GM10248 (cell line): ENCODE measurements at places on chromosomes 4 and X.

- DNase-seq: no peak
Observed at GRCh38 chr4:165009493-165010227, 22.1 kb upstream of the TRIM60 start.

GRCh38 chrX:123884809-123885408 lies 25.1 kb downstream of the XIAP start:
- peak; percentile 49 for DNase-seq

DNA sequence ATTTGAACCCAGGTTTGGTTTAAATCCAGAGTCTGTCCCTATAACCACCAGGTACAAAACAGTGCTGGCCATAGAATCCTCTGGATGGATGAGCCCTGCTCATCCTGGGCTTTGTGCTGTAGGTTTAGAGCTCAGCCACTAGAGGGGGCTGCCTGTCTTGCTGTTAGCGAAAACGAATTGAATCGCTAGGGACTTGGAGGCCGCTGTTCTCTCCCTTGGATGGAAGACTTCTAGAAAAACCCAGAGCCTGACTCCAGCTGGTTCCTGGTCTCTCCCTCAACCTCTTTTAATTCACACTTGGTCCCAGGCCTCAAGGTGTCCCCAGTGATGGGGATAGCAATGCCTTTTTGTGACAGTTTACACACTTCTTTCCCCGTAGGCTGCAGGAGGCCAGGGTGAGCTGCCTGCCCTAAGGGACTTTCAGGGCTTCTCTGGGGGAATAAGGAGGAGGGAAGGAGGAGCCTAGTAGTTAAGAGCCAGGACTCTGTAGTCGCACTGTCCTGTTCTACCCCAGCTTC lies 8.7 kb downstream of the RIPPLY1 start:
- peak; percentile 34 for DNase-seq

DNA sequence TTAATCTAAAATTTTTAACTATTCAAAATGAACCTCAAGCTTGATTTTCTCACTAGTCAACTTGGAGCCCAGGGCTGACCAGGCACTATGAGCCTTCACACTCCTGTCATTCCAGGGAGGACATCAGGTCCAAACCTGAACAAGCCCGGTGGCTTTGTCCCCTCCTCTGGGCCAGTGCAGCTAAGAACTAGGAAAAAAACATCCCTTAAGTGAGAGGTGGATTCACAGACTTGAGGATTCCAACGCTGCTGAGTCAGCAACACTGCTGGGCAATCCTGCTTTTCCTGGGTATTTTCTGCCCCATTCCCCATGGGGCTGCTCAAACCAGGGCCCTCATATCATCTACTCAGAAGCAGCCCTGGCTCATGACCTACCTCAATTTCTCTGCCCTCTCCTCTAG lies 4.0 kb downstream of the RNF212 start:
- DNase-seq: no peak

DNA sequence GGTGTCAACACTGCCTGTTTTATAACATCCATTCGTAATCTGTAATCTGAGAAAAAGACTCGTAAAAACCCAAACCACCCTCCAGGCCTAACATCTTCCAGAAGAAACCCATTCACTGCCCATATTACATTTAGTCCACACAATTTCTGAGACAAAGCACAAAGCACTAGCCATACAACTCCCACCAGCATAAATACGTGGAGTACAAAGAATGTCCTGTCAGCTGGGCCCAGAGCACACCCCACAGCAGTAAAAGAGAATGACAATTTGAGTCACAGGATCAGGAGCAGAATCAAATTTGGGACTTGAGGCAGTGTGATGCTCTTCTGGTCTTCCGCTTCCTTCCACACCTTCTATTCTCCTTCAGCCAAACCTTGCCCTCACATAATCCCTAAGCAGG lies 6.8 kb downstream of the MECP2 start:
- no peak for DNase-seq

GRCh38 chrX:79117078-79117477 lies 27.4 kb upstream of the GPR174 start:
- no peak for DNase-seq

DNA sequence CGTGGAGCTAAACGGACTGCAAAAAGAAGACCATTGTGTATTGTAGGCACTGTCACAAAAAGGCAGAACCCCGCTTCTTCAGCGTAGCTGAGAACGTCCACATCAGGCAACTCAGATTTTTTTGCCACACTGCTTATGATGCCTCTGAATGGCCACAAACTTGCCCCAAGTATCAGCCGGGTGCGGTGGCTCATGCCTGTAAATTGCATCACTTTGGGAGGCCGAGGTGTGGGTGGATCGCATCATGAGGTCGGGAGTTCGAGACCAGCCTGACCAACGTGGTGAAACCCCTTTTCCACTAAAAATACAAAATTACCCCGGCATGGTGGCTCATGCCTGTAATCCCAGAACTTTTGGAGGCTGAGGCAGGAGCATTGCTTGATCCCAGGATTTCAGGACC lies 14.9 kb upstream of the IL3RA start:
- DNase-seq: no peak

DNA sequence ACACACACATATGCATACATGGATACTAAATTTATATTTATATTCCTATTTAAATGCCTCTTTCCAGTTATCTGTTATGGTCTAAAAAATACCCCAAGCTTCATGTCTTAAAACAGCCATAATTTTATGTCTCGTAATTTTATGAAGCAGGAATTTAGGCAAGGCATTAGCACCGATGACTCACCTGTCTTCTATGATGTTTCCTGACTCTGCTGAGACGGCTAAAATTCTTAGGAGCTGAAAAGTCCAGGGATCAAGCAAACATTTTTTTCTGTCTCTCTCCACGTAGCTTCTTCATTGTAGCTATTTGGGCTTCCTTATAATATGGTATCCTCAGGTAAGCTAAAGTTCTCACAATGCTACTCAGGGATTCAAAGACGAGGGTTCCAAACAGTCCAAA lies 930.3 kb downstream of the STIM2 start:
- DNase-seq: no peak

GRCh38 chrX:10507876-10508275 lies 112.5 kb downstream of the MID1 start:
- DNase-seq: no peak

DNA sequence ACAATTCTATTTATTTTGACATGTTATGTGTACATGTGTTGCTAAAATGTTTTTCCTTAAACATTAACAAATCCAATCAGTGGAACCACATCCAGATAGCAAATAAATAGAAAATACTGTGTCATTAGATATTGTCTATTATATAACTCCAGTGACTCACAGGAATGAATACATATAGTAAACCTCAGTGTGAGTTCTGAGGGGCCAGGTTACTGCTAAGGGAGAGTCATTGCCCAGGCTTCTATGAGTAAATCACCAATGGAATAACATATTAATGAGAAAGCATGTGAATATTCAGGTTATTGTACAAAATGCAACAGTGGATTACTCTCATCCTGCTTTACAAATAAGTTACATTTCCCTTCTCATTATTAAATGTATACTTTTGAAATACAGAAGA lies 27.2 kb downstream of the TACR3 start:
- no peak for DNase-seq

GRCh38 chr4:89539374-89539773 lies 231.8 kb upstream of the GPRIN3 start:
- no peak for DNase-seq

GRCh38 chrX:37912304-37912703 lies 64.9 kb upstream of the DYNLT3 start:
- no peak for DNase-seq

DNA sequence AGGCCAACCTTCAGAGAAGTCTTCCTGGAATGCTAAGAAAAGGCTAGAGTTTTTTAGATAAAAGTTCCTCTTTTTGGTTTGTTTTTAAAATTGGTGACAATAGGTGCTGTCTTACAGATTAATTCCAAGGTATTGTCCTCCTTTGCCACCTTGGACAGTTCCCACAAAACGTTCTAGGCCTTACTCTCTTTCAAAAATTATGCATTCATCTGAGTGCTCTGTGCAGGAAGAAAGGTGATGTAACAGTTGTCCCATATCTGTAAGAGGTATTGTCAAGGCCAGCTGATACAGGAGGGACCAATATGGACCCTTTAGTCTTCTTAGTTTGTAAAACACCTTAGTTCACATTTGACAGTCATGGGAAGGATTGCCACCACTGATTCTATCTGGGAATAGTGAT lies 15.9 kb upstream of the CXCL5 start:
- DNase-seq: no peak

GRCh38 chrX:39564751-39565150 lies 533.0 kb downstream of the BCOR start:
- no peak for DNase-seq

- no peak for DNase-seq
Observed at GRCh38 chr4:88583631-88584470, 8.4 kb upstream of the HERC3 start.

DNA sequence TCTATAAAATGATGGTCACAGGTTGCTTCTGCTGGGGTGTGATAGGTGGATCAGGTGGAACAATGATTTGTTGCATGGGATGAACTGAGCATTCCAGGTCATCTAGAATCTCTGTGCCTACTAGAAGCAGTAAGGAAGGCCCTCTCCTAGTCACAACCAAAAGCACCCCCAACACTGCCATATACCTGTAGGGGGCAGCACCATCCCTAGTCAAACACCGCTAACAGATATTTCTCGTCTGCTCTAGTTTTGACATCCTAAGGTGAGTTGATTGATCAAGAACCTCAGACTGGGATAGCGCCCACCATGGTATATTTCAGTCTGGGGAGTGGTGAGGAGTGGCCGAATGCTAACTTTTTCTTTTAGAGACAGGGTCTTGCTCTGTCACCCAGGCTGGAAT lies 160.2 kb downstream of the NHS start:
- peak; percentile 23 for DNase-seq

- DNase-seq: no peak
Observed at GRCh38 chr4:187283201-187283955, 559.7 kb upstream of the FAT1 start.

DNA sequence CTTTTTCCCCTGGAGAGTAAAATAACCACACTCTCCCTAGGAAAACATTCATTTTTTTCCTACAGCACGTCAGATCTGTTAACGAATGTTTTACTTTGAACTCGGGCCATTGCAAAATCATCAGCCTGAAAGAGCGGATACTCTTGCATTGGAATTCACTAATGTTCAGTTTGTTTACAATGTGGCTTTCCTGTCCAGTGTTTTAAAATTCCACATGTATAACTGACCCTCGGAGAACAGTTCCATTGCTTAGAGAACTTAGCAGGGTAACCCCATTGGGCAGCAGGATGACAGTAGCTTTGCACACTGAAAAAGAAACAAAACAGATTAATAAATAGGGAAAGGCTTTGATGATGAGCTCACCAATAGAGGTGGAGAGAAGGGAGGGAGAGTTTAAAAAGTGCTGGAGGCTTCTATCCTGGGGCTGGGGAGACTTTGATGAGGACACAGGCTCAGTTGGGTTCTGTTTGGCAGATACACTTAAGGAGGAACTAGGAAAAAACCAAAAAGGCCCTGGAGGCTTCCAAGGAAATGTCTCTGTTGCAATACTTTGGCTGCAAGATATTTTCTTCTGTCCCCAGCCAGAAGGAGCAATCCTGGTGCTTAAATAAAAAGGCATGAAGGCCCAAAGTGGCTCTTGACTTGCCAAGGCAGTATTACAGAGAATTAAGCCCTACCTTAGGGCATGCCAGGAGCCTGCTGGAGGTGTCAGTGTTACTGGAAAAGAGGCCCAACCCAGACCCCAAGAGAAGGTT lies 143.1 kb downstream of the ARSF start:
- DNase-seq: no peak

- DNase-seq: no peak
Observed at GRCh38 chr4:98601708-98602107, 56.7 kb downstream of the TSPAN5 start.

- no peak for DNase-seq
Observed at GRCh38 chr4:40192114-40193015, 4.5 kb upstream of the RHOH start.

DNA sequence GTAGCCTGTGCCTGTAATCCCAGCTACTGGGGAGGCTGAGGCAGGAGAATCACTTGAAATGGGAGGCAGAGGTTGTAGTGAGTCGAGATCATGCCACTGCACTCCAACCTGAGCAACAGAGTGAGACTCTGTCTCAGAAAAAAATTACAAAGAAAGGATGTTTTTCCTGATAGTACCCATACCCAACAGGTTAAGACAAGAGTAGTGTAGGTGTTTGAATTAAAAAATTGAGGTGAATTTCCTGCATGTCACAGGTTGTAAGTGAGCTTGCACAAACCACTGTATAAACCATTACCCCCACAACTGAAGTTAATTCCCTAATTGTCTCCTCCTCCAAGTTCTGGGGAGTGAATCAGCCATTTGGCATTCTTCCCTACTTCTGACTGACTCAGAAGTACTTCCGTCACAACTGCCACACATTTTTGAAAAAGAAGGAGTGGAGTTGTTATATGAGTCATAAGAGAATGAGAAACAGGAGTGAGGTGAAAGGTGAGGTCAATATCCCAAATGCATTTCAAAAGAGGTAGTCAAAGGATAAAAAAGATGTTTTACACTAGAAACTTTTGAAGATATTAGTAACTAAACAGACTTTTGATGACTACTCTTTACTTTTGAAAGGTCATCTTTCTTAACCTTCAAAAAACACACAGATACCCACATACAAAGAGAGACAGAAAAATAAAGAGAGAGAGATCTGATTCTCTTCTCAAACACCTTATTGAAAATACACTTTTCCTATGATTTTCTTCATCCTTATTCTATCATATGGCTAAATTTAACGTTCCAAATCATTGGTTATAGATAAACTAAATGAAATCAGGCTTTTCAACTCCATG lies 134.5 kb downstream of the BTC start:
- no peak for DNase-seq

DNA sequence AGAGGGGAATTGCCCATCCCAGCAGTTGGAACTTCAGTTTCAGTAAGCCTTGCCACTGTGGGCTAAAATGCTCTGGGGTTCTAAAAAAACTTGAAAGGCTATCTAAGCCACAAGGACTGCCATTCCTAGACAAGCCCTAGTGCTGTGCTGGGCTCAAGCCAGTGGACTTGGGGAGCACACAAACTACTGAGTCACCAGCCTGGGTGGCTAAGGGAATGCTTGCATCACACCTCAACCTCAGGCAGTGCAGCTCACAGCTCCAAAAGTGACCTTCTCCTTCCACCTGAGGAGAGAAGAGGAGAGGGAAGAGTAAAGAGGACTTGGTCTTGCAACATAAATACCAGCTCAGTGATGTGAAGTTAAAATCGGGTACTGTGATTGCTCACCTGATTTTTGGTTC lies 116.7 kb upstream of the GLRA2 start:
- DNase-seq: no peak

GRCh38 chr4:2515830-2516550 lies 20.5 kb upstream of the FAM193A start:
- DNase-seq: no peak

GRCh38 chrX:151151665-151152267 lies 24.6 kb upstream of the GPR50 start:
- DNase-seq: peak; percentile 38

DNA sequence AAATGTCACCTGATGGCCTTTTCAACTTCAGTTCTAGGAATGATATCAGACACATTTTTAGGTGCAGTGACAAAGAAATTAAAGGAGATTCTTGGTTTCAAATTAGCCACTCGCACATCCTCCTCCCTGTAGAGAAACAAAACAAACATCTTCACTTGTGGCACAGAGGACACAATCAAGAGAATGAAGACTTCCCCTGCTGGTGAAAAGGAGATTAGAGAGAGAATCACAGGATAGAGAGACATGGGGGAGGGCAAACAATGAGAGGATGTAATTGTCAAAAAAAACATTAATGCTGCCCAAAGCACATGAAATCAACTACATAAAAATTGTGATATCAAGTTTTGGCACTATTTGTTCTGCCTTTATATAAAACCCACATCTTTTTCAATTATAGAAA lies 34.5 kb downstream of the ACE2 start:
- DNase-seq: no peak
